ENCODE measurements at places on chromosomes 16 and 17. TPM values are rescaled to one million over a fixed set of nuclear protein-coding genes. Genes with fewer than 3 reads are reported as not detected.

The SLC12A4 gene
- total RNA-seq = 30.7 TPM

The C16orf95 gene
- total RNA-seq = 2.4 TPM

The KRTAP2-3 gene
- total RNA-seq = 3.2 TPM

The CDR2L gene
- 13.6 TPM for total RNA-seq

The EVPLL gene
- total RNA-seq = not detected

The CSH1 gene
- total RNA-seq = not detected

The SPATA22 gene
- total RNA-seq = not detected

The IGF2BP1 gene
- total RNA-seq = 1.6 TPM

The LRRC36 gene
- 0.99 TPM for total RNA-seq

The NATD1 gene
- total RNA-seq = 2.5 TPM

The TMEM219 gene
- 86.9 TPM for total RNA-seq

The SPN gene
- 1.8 TPM for total RNA-seq

The PRRT2 gene
- total RNA-seq = 0.94 TPM

The CES4A gene
- not detected for total RNA-seq

The WNT3 gene
- total RNA-seq = 5.0 TPM

The KCNJ16 gene
- total RNA-seq = not detected

The MLYCD gene
- 1.2 TPM for total RNA-seq

The CLEC18C gene
- not detected for total RNA-seq

The SULT1A3 gene
- total RNA-seq = 1.5 TPM

The KRTAP16-1 gene
- total RNA-seq = not detected

The DHRS7C gene
- total RNA-seq = not detected

The CTNS gene
- total RNA-seq = 13.8 TPM

The ZNF205 gene
- total RNA-seq = 15.4 TPM

The CHST4 gene
- 0.05 TPM for total RNA-seq

The CACNG1 gene
- not detected for total RNA-seq

The BCL6B gene
- not detected for total RNA-seq

The CALB2 gene
- total RNA-seq = not detected
